ENCODE measurements at places on chromosomes 3 and 15.
A peak's percentile ranks its signal among the peaks of the same experiment; 100 is the strongest.

GRCh38 chr15:69586721-69587120, 134.1 kb downstream of the RPLP1 start:
- no peak for DNase-seq

- DNase-seq: no peak
These were observed 6.1 kb upstream of the LDHAL6B start for GRCh38 chr15:59200560-59200959.

DNA sequence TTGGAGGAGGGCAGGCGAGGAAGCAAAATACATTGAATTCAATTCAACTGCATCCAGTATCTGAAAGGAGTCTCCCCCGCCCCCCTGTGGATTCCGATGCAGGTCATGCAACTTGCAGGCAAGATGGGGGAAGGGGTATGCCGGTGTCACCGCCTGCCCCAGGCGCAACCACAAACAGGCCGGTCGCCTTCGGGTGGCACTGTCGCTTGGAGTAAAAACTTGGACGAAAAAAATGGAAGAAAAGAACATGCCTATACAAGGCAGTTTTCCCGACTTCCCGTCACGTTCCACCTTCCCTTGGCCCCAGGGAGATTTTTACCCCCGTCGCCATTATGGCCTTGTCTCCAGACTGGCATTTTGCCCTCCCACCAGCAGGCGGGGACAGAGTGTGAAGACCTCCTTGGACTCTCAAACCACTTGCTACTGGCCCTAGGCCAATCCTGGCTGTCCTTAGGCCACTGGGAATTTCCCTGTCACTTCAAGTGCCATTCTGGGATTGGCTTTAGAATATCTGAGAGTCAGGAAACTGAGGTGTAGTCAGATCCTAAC, 1.6 kb upstream of the NTRK3 start:
- DNase-seq: no peak

GRCh38 chr3:129413687-129414506, 14.5 kb downstream of the EFCAB12 start:
- peak; percentile 72 for DNase-seq

- DNase-seq: no peak
These were observed 406.6 kb upstream of the DPPA4 start for GRCh38 chr3:109743981-109744380.

- DNase-seq: no peak
These were observed 173.8 kb upstream of the BCL6 start for GRCh38 chr3:187919048-187919447.

DNA sequence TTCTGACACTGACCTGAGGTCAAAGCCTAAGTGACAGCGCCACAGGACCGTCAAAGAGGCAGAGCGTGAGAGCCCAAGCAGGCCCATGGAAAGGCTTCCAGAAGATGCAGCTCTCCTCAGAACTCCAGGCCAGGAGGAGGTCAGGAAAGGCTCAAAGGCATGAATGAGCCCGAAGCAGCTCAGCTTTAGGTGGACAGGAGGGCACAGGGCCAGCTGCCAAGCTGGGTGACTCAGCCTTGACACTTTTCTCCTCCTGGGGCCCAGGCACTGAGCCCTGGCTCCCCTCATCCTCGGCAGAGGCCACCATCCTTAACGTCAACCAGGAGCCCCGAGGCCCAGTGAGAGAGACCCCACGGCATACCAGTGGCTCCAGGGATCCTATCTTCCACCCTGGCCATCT, 62.9 kb downstream of the ADCY5 start:
- peak; percentile 51 for DNase-seq

DNA sequence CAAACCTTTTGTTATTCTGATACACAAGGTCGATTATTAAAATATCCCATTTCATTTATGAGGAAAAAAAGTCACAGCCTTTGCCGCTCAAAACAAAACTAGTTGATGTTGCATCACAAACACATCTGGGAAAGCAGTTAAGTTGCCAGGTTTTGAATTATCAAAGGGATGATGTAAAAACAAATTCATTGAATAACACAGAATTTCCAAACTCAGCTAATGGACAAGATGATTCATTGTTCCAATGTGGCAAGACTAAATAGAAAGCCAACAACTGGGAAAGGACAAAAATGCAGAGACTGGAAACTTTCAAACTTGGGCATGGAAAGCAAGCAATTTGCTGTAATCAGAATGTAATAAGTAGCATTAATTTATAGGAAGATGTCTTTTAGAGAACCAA, 610.0 kb upstream of the ZNF385D start:
- no peak for DNase-seq

- DNase-seq: no peak
These were observed 148.2 kb downstream of the CHSY1 start for GRCh38 chr15:101103598-101103997.

DNA sequence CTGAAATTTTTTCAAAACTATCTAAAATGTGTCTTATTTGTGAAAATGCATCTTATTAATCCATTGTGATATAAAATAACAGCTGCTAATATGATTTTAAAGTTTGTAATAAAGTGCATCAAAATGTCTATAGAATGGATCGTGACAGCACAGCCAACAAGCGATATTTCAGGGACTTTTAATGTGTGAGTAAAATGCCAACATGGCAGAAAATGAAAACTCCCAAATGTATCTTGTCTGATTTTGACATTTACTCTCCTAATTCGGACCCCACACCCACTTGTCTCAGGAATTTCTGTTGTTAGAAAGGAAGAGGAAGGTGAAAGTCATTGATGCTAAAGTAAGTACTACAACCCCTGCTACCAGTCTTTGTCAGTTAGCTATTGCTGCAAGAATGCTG, 273.9 kb downstream of the SATB1 start:
- DNase-seq: no peak

GRCh38 chr3:43704697-43705096, 14.0 kb downstream of the ABHD5 start:
- no peak for DNase-seq

- DNase-seq: no peak
These were observed 666.6 kb upstream of the CCDC54 start for GRCh38 chr3:106710596-106710995.

DNA sequence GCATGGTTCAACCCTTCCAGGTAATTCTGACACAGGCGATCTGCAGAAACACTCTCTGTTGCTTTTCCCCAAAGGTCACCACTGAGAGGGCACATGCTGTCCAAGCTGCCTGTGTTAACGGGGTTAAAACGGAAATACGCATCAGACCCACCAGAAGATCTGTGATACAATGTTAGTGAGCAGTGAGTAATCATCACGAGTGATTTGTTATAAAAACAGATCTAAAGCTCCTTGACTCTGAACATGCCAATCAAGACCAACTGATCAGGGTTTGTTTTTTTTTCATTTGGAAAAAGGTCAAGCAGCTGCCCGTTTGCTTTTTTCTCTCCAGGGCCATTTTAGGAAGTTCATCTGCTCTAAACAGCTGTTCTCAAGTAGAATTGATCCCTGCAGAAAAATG, 43.2 kb downstream of the FGF12 start:
- no peak for DNase-seq

DNA sequence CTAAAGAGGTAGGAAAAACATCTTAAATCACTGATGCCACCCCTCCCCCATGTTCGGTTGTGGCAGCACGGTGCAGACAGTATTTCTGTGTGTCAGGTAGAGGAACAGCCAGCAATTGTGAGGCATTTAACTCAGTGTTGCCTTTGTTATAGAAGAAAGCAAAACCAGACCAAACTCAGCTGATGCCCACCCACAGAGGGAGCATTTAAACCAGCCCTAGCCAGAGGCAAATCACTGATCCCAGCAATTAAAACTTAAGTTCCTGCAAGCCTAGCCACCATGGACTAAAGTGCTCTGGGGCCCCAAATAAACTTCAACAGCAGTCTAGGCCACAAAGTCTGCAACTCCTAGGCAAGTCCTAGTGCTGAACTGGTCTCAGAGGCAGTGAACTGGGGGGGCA, 94.5 kb downstream of the CFAP20DC start:
- no peak for DNase-seq

DNA sequence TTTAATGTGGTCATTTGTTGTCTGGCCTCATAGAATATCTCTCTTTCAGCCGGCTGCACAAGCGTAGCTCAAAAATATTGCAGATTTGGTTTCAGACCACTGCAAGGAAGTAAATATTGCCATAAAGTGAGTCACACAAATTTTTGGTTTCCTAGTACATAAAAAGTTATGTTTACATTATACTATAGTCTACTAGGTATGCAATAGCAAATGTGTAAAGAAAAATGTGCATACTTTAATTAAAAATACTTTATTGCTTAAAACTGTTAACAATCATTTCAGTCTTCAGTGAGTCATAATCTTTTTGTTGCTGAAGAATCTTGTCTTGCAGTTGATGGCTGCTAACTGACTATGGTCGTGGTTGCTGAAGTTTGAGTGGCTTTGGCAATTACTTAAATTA, 425.1 kb upstream of the ROBO1 start:
- DNase-seq: no peak

- no peak for DNase-seq
These were observed 4.5 kb downstream of the FAM131A start for GRCh38 chr3:184341925-184342324.

- no peak for DNase-seq
These were observed 168.1 kb upstream of the MBNL1 start for GRCh38 chr3:152100491-152101132.

DNA sequence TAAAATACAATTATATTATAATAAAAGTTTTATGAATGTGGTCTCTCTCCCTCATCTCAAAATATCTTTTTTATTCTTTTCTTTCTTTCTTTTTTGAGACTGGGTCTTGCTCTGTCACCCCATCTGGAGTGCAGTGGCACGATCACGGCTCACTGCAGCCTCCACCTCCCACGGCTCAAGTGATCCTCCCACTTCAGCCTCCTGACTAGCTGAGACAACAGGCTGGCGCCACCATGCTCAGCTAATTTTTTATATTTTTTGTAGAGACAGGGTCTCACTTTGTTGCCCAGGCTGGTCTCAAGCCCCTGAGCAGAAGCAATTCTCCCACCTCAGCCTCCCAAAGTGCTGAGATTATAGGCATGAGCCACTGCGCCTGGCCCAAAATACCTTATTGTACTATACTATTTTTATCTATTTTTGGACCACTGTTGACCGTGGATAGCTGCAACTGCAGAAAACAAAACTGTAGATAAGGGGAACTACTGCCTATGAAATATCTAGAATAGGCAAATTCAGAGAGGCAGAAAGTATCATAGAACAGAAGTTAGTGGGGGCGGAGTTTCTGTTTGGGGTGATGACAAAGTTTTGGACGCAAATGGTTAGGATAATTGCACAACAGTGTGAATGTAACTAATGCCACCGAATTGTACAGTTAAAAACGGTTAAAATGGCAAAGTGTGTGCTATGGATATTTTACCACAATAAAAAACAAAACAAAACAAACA, 66.6 kb downstream of the SLC12A8 start:
- no peak for DNase-seq

- no peak for DNase-seq
These were observed 21.1 kb upstream of the CMTM8 start for GRCh38 chr3:32217339-32217738.

DNA sequence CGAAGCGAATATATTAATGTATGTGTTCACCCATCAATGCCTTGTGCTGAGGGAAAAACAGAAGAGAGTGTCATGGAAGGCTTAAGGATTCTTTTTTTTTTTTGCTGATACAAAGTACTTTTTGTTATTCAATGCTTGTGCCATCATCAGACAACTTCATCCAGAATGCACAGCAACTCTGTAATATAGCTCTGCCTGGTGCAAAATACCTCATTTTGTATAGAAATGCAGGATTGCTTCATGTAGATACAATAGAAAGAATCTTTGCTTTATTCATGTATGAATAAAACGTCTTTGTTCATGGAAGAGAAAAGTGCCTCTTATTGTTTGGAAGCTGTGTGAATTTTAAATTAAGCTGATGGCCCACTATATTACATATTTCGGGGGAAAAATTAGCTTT, 62.9 kb downstream of the SH3GL3 start:
- no peak for DNase-seq

GRCh38 chr15:86408261-86408660, 328.6 kb downstream of the AGBL1 start:
- no peak for DNase-seq

DNA sequence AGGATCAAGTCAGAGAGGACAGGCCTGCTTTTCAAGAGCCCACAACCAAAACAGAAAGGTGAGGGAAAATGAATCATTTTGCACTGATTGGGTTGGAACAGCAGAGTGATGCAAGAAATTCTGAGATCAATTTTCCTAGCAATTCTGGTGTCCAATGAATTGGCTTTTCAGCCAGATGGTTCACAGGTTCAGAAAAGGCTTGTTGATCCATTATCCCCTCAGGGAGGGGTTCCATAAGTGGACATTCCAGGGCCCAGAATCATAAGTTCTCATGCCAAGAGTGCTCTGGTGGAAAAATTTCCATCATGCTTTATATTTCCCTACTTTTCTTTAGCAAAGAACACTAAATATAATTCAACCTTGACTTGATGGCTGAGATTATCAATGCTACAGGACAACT, 16.2 kb downstream of the RBP2 start:
- no peak for DNase-seq

- no peak for DNase-seq
These were observed 1.1 kb downstream of the CLCN2 start for GRCh38 chr3:184360070-184360928.

DNA sequence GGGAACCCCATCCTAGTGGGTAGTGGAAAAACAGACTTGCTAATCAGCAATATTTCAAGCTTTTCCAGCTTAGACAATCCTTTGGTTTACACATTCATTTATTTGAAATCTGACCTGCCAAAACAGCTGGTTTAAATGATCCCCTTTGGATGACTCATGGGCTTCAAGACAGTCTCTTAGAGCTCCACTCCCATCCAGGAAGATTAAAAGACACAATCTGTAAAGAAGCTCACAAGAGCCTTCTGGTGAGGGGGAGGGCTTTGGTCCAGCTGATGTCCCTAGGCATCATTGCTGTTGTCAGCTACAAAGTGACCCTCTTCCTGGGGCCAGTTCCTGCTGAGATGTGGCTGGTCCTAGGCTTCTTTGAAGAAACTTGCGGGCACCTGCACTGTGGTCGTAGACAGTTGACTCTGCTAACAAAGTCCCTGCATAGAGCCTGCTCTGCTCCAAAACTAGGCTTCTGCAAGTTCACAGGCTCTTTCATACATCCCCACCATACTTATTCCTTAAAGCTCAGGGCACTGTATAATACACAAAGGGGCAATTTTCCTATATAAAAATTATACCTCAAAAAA, 73.7 kb downstream of the IGSF11 start:
- no peak for DNase-seq

GRCh38 chr3:16455001-16455400, 58.5 kb downstream of the RFTN1 start:
- no peak for DNase-seq

- no peak for DNase-seq
These were observed 34.4 kb upstream of the MEIS2 start for GRCh38 chr15:37134699-37135131.

DNA sequence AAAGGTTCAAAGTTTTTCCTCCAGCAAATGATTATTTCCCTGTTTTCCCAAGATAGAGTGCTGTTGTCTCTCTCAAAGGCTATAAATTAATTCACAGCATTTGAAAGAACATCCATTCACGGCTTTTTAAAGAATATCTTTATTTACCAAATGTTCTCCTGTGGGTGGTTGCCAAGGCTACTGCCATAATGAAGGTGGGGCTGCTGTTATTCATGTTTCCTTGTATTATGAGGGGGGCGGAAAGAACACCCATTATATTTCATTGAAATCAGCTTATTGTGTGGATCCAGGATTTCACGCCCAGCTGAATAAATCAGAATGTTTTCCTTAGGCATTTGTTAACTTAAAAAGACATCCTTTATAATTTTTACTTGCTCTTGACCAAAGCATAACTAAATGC, 10.1 kb downstream of the SRP14 start:
- DNase-seq: no peak

All from H54 (cell line).